Activated T-cell treated with anti-CD3 and anti-CD28 coated beads, Interleukin-2, amount 50 U/mL, for 4 hours (primary cell): ENCODE measurements at places on chromosomes 5 and 9.

DNA sequence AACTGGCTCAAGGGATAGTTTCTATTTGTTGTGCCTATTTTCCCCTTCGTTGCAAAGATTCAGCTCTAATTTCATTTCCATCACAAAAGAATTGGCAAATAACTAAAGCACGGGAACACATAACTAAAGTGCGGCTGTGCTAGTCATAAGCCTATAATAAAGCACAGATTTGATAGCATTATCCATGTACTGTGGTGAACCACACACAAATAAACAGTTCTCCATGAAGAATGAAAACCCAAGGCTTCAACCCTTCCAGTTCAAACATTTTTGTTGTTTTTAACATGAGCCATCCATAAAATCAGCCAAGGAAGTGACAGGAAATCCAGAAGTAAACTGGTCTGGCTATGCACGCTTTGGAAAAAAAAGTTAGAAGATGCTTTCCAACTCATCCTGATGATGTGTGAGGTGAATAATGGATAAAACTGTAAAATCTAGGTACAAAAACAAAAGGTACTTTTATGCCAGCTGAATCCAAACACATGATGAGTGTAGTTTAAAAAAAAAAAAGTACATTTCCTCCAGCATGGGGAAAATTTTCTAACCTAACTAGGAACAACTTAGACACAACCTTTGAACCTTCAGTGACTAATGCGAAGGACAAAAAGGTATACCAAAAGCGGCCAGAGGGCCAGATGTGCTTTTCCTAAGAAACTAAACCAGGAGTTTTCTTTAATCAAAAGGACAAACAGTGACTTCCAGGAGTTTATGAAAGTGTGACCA, 10.2 kb downstream of the ZNF608 start:
- no peak for DNase-seq

DNA sequence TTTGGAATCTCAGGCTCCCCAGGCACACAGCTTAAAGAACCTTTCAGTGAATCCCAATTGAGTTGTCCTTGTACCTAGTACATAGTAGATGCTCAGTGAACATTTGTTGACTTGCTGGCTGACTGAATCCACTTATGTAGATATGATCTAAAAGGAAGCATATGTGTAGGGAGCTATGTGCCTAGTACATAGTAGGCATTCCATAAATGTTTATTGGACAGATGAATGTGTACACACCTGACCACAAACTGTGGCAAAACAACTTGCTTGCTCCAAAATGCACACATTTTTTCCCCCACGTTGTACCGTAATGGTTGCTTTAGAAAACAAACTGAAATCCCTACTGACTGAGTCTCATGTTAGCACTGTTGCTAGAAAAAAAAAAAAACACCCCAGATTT, 80.2 kb upstream of the IL12B start:
- no peak for DNase-seq

DNA sequence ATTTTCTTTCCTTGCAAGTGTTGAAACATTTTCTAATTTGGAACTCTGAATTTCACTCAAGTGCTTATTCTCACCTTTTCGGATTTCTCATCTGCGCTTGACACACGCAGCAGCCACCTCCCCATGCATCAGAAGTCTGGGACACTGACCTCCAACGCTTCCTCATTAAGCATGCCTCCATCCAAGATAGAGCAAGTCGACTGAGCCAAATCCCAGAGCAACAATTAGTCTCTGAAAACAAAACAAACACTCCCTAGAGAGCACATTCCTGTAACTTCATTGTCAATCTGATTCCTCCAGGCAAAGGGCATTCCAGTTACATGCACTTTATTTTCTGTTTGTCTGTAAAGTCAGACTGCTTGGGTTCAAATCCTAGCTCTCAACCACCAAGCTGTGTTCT, 5.7 kb downstream of the CD180 start:
- no peak for DNase-seq

GRCh38 chr9:134052491-134052890, 15.3 kb downstream of the BRD3 start:
- no peak for DNase-seq

DNA sequence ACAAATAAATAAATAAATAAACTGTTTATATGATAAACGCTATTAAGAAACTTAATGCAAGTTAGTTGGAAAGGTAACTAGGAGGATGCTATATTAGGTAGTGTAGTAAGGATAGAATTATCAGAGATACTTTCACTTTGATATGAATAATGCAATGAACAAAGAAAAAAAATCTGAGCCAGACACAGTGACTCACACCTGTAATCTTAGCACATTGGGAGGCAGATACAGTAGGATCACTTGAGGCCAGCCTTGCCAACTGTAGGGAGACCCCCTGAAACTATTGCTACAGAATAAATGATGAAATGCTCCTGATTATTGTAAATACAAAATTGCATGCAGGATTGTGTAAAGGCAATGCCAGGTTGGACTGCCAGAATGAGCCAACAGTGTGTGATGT, 109.2 kb downstream of the ANXA2R start:
- no peak for DNase-seq

DNA sequence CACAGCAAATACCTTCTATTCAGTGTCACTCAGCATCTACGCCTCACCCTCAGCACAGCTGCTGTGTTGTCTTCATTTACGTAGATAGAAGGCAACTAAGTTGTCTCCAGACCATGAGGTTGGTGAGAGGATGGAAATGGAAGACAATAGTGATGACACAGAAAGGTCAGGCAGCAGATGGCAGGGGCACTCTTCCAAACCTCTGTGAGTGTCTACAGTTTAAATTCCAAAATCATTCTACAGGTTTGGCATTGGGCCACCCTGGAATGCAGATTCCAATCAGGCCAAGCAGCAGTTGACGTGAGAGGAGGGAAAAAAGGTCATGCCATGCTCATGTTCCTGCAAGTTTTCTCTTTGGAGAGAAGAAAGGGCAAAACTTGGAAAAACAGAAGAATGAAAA, 68.7 kb upstream of the ADAMTSL1 start:
- DNase-seq = no peak

DNA sequence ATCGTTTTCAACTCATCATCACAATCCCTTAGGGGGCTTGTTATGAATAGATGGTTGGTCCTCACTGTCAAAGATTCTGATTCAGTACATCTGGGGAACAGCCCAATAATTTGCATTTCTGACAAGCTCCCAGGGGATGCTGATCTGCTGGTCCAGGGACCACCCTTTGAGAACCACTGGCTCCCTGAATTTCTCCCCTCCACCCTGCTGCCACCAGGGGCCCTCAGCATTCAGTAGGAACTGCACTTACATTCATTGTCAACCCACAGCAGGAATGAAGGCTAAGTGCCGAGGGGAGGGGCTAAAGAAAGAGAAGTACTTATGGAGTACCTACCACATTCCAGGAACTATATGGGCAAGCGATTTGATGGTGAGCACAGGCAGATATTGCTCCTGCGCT, 85.9 kb downstream of the BOD1 start:
- DNase-seq = no peak

DNA sequence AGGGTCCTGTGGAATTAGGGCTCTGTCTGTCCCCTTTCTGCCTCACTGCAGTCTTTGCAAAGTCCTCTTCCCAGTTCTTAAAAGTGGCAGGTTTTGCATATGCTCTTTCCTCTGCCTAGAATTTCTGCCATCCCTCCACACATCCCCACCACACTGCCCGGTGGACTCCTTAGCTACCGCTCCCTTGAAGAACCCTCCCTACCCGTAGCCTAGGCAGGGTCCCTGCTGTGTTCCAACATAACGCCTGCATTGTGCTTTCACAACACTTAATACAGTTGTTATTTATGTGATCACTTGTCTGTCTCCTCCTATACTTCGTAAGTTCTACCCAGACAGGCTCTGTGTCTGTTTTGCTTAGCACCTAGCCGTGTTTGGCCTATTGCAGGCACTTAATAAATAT, 142.5 kb upstream of the DMRT1 start:
- DNase-seq = no peak
